ENCODE measurements at places on chromosomes 4 and X.

- no peak for DNase-seq
These were observed 30.8 kb upstream of the C1GALT1C1 start for GRCh38 chrX:120660637-120661036.

DNA sequence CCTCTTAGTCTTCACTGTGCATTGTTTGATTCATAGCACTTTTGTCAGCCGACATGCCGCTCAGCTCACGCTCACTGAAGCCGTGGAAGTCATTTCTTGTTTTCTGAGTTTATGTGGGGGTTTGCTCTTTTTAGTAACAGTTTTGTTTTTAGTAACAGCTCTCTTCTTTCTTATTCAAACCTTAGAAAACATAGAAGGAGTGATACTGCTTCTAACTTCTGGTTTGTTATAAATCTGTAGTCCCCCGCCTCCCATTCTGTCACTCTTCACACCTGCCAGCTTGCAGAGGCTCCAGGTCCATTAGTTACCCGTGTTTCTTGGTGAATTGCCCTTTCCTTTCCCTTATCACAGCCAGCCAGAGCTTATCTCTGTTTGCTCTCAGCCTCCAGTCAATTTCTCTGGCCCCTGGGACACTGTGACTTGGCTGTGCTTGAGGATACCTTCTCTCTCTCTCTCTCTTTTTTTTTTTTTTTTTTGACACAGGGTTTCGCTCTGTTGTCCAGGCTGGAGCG lies 50.5 kb downstream of the GRK4 start:
- peak; percentile 82 for DNase-seq

GRCh38 chr4:27921231-27921630 lies 1060.6 kb downstream of the STIM2 start:
- DNase-seq = no peak

DNA sequence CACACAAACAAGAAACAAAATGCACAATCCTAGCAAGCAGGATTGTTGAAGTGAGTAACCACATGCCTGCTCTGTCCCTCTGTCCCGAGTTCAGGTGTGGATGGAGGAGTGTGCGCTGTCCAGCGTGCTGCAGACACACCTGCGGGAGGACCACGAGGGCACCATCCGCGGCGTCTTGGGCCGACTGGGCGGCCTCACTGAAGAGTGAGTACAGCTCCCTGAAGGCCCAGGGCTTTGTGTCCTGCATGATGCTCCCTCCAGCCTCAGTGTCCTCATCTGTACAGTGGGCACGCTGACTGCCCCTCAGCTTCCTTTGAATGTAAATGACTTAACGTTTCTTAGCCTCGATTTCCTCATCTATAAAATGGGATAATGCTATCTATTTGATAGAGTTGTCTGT lies 82.5 kb downstream of the EVC start:
- DNase-seq = no peak

GRCh38 chr4:11428231-11428898 lies at the start of gene HS3ST1:
TSS of gene HS3ST1 (minus strand) at chr4:11428894. CDS start at chr4:11400005, 28,889 bp downstream.
- no peak for DNase-seq

GRCh38 chr4:15149234-15149838 lies 147.1 kb downstream of the CPEB2 start:
- no peak for DNase-seq

DNA sequence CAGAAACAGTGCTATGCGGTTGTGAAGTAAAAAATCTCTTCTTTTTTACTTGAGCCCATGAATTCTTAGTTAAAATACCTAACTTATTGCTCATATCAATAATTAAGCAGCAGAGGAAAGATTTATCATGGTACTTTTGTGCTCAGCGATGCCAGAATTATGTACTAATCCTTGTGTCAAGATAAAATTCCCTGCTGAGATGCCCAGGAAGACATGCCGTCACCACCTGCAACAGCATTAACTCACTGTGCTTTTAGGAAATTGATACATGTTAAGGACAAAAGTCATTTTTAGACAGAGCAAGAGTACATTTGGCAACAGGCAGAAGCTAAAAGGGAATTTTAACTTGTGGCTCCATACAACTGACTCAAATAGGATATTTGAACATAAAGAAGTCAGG lies 138.9 kb downstream of the NPNT start:
- DNase-seq = no peak

- DNase-seq = no peak
These were observed 12.8 kb upstream of the LGI2 start for GRCh38 chr4:25043548-25043947.

- DNase-seq = peak; percentile 74
These were observed 16.2 kb downstream of the ZFYVE28 start for GRCh38 chr4:2402048-2402842.

DNA sequence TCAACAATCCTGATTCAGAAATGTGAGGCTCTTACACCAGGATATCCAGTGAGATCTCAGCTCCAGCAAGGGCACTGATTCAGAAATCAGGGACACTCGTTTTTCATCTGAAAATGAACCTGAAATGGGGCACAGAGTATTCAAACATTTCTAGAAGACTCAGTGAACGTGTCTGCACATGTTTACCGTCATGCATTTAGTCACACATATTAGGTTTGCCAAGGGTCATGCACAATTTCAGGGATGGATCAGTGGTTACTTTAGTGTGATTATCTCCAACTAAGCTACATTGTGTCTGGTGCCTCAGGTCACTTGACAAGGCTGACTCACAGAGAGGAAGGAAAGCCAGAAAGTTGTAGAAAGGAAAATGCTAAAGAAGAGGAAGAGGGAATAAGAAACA lies 33.6 kb upstream of the SPANXN2 start:
- no peak for DNase-seq

GRCh38 chr4:54041933-54042332 lies 22.5 kb downstream of the CHIC2 start:
- DNase-seq = no peak

GRCh38 chrX:115058276-115058675 lies 40.9 kb upstream of the IL13RA2 start:
- DNase-seq = peak; percentile 1

GRCh38 chr4:183348136-183348535 lies 25.9 kb upstream of the CLDN24 start:
- DNase-seq = no peak

DNA sequence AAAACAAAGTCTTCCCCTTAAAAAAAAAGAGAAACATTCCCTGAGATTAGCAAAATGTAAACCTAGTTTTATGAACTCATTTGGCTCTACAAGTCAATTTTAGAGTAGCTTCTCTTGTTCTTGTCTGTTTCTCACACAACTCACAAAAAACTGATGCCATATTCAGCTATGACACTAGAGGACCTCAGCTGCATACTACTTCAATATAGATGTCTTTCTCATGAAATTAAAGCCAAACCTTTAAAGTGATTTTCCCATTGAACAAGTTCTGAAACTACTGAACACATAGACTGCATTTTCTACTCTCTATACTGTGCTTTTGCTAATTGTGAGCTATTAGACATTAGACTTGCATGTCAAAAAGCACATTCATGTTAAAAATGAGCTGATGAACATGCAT lies 49.8 kb downstream of the TBCK start:
- peak; percentile 47 for DNase-seq

DNA sequence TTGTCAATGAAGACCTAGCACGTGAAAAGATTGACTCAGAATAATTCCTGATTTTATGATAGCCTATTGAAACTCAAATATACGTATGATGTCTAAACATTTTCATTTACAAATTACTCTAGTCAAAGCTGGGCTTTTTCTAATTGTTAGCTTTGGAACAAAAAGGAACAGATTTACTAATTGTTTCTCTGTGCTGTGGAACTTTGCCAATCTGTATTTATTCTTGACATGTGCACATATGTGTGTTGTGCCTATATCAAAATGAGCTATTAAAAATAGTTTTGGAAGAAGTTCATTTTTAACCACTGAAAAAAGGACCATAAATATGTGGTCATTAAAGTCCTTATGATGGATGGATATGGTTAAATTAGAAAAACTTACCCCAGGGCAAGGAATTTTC lies 85.4 kb upstream of the PACRGL start:
- no peak for DNase-seq

GRCh38 chr4:139247241-139247640 lies 32.8 kb downstream of the MGARP start:
- no peak for DNase-seq

- DNase-seq = no peak
These were observed 71.3 kb upstream of the PRPS1 start for GRCh38 chrX:107556967-107557366.

GRCh38 chrX:132488819-132489577 lies at the start of gene MBNL3:
TSS of gene MBNL3 (minus strand) at chrX:132489038. CDS start at chrX:132439611, 49,427 bp downstream.
- peak; percentile 83 for DNase-seq
